Activated CD4-positive, alpha-beta memory T cell treated with anti-CD3 and anti-CD28 coated beads, Interleukin-2, amount 10 ng/mL, durations not matched to agents 7 days and 5 days (primary cell): ENCODE measurements at places on chromosomes 7 and 10. TPM values are rescaled to one million over a fixed set of nuclear protein-coding genes. Genes with fewer than 3 reads are reported as not detected.

Gene STOX1
- 0.50 TPM for total RNA-seq

Gene CPN1
- not detected for total RNA-seq

GRCh38 chr7:92849322-92849721 is 12.9 kb upstream of the CDK6 start:
- DNase-seq, result no peak

- DNase-seq, result no peak
Observed at GRCh38 chr7:107180378-107180777, 11.6 kb downstream of the HBP1 start.

GRCh38 chr7:48046458-48046857 is 11.1 kb downstream of the C7orf57 start:
- peak; percentile 34 for DNase-seq
